ENCODE measurements at places on chromosomes 5 and 9.
A peak's percentile ranks its signal among the peaks of the same experiment; 100 is the strongest.

- DNase-seq: no peak
Measured at GRCh38 chr5:108623826-108624225, 123.9 kb upstream of the FER start.

- no peak for DNase-seq
Measured at GRCh38 chr5:34524123-34524522, 132.0 kb upstream of the RAI14 start.

- no peak for DNase-seq
Measured at GRCh38 chr5:80246001-80246758, 9.7 kb downstream of the SERINC5 start.

DNA sequence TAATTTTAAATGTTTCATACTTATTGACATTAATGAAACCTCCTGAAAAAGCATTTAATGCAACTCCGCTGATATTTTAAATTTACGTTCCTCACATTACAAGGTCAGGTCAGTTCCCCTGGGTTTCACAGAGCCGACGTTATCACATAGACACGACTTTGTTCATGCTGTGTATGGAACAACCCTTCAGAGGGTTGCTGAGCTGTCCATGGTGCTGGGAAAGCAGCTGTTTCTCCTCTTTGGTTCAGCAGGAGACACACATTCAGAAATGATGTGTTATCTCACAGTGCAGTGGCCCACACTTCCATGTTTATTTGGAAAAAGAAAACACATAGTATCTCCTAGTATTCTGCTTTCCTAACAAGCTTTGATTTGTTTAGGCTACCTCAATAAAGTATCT is 53.5 kb downstream of the PPP2R2B start:
- no peak for DNase-seq

DNA sequence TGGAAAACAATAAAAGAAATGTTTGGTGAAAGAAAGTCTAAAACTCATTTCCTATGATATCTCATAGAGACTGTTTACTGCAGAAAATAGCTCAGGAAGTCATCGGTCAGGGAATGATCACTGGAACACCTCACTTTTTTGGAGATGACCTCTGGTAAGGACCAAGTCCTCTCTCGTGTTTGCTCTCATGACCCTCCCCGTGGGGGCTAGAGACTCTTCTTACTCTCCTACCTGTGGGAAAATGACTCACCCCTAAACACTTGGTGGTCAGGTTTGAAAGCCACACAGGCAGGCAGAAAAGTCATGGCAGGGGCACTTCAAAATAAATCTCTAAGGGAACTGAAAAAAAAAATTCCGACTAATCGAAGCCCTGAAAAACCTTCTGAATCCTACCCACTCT is 48.2 kb downstream of the FAM240B start:
- no peak for DNase-seq

DNA sequence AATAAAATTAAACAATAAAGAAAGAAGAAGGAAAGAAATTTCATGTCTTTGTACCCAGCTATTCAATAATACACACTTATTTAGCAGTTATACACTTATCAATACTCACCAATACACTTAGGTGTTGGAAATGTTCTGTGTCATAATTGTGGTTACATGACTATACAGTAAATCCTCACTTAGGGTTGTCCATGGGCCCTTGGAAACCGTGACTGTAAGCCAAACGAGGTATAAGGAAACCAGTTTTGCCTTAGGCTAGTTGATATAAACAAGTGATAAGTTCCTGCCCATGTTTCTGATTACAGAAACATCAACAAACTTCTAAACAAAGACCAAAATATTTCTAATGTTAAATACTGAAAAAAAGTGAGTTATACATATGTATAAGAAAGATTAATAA is 10.0 kb upstream of the SLCO4C1 start:
- no peak for DNase-seq

GRCh38 chr9:80147866-80148265 is 576.1 kb downstream of the TLE4 start:
- no peak for DNase-seq

DNA sequence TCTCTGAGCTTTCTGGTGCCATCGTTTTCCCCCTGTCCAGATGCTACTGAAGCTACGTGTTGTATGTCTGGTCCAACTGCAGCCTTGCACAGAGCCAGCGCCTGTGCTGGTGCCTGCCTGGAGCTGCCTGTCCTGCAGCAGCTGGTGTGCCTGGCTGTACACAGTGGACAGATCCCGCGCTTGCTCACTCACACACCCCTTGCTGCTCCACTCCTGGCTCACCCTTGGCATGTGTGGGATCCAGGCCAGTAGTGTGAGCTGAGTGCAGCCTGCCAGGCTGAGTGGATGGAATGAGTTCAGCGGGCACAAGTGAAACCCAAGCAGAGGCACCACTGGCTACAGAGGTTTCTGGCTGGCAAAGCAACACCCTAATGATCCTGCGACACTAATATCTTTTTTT is 40.4 kb downstream of the FER start:
- peak; percentile 83 for DNase-seq

DNA sequence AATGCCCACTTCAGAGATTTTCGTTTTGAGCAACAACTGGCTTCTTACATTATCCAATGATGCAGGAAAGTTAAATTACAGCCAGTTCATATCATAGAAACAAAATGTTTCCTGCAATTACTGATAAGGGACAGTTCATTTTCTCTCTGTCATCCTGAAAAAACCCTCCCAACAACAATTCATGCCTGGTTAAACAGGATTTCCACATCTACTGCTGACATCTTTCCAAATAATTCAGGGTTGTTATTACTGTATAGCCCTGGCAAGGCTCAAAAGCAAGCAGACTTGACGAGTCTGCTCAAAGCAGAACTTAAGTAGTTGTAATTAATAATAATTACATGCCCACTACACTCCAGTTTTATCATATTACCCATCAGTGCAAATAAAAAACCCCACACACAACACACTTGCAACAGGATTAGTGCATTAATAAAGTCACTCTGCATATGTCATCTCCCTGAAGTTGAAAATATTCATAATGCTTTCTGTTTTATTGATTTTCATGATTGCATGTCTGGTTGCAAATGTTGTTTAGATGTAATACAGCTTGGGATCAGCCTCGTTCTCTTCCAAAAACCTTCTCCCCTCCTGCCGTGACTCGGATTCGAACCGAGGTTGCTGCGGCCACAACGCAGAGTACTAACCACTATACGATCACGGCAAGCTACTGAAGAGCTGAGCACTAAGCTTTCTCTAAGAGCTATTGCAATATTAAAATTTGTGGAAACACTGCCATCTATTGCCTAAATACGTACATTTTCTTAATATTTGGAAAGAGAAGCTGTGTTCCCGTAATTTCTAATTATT is 119.6 kb upstream of the NFIB start:
- DNase-seq: no peak

DNA sequence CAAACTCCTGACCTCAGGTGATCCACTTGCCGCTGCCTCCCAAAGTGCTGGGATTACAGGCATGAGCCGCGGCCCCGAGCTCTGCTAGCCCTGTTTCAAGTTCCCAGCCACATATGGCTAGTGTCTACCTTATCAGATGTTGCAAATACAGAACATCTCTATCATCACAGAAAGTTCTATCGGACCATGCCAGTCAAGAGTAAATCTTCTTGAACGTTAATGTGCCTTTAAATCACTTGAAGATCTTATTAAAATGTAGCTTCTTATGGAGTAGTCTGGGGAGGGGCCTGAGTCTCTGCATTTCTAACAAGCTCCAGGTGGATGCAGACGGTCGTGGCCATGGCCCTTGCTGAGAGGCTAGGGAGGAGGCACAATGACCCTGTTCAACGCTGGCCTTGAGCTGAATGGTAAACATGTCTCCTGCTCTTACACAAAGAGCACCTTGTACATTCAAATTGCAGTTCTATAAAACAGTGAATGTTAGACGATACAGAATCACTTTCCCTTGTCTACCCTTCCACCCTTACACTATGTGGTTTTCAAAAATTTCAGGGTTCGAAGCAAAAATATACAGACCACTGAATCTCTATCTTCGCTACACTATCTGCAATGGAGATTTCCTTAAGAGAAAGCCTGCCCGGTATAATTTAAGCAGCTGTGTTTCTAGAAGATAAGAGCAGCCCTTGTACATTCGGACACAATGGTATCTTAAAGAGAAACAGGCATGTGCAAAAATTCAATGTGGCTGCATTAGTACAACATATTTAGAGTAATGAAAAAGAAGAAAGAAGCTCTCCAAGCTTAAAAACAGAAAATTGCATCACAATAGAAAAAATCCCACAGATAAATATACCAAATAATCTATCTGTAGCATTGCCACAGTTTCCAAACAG is 114.1 kb downstream of the FRMD3 start:
- DNase-seq: no peak

- peak; percentile 87 for DNase-seq
Measured at GRCh38 chr5:43008363-43009153, 31.6 kb downstream of the ANXA2R start.

DNA sequence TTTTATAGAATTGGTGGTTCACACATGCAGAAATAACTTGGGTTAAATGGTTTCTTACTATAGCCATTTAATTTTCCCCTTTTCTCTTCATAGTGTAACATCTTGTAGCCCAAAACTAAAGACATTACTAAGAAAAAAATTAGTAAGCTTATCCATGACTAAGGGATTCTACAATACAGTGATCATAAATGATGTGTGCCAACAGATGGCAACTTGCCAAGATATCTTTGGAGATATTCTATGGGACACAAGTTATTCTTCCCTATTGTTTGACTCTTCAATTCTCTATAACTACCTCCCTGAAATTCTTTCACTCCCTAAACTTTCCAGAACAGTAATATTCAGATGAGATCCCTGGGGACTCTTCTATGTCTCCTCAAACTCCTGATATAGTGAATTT is 580.6 kb downstream of the PTPRD start:
- no peak for DNase-seq

GRCh38 chr9:95678759-95679158 is 162.0 kb upstream of the PTCH1 start:
- no peak for DNase-seq

DNA sequence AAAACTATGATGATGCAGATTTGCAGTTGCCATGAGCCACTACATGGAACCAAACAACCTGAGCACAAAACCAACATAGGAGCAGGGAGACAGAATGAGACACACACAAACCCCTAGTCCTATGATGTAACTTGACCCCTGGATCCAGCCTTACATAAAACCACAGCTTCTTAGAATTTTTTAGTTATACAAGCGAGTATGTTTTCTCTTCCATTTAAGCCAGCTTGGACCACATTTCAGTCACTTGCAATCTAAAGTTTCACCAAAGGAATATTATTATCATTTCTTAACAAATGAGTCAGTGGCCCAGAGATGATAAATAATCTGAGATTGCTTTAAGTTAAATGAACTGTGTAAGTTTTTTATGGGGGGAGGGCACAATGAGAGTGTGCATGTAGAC is 6.8 kb downstream of the SPOCK1 start:
- no peak for DNase-seq

- DNase-seq: no peak
Measured at GRCh38 chr5:38824821-38825220, 21.0 kb upstream of the OSMR start.

DNA sequence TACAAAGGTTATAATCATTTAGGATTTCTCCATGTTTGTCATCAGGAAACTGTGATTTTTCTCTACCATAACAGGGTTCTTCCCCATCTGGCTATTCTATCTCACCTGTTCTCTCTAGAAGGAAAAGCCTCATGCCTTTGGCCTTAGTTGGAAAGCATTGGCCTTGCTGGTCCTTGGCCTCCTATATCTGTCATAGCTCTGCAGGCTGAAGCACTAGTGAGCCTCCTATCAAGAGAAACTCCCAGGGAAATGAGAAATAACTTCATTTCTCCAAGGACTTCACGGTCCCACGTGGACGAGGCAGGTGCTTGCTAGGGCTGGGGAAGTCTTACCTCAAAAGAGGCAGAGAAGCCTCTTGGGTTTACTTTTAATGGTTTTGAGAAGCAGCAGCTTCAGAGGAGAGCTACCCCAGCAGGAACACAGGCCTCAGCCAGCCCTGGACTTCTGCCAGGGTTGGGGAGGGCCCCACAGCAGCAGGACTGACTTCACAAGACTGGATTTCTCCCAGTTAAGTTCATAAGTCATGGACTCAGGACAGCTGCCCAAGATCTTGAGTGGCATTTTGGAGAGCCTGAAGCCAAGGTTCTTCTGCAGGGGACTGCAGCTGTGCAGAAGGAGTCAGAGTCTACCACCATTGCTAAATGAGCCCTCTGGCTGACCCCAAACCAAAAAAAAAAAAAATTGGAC is 15.8 kb upstream of the PSAT1 start:
- DNase-seq: peak; percentile 78

- no peak for DNase-seq
Measured at GRCh38 chr5:151619812-151620460, 28.8 kb upstream of the FAT2 start.
